Stimulated activated CD8-positive, alpha-beta memory T cell treated with anti-CD3 and anti-CD28 coated beads, Interleukin-7, amount 100 ng/mL, for 1 hour (primary cell): ENCODE measurements at places on chromosomes 16 and 17.

DNA sequence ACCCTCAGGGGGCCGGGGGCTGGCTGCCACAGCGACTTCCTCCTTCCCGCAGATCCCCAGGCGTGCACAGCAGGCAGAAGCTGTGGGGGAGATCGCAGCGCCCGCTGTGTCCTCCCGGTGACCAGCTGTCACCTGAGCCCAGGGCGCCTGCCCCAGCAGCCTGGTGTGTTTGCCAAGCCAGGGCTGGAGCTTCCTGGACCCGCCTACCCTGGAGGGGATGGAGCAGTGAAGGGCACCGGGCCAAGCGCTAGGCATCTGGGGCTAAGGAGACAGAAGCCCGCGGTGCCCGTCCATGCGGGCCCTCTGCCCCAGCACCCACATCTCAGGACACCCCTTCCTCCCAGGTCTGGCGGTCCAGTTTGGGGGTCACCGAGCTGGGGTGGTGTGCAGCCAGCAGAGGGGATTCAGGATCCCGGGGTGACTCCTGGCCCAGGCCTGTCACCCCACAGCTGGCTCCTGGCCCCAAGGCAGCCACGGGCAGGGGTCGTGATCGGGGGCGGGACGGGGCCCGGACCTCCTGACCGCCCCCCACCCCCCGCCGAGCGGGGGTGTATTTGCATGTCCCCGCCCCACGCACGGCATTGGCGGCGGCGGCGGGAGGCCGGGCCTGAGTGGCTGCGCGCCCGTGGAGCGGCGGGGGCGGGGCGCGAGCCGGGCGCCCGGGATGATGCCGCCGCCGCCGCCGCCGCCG is at the start of gene RAB26:
Gene RAB26, plus strand, starts transcription at position 645 of the 691 bp plus-strand sequence. CDS start 159 bp downstream, outside the sequence.
- DNase-seq = no peak

- DNase-seq = no peak
Measured at GRCh38 chr17:68600067-68600930, 868 bp downstream of the FAM20A start.

DNA sequence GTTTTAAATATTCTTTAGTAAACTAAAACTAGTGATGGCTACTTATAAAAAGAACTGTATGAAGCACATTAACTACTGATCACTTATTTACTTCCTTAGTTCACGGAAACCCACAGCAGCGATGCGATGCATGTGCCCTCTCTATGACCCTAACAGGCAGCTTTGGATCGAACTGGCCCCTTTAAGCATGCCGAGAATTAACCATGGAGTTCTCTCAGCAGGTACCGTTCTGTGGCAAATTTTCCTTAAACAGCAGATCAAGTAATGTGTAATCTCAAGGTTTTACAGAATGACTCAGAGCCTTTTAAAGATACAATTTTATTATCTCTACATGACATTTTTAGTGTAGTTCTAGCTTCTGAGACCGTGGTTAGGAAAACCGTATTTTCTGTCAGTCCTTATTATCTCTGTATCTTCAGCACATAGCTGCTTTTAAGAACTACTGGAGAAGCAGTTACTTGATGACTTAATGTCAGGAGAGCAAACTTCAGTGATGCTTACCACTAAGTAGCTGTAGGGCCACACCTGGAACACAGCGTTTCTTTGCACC is 43.0 kb downstream of the GAN start:
- DNase-seq = no peak

DNA sequence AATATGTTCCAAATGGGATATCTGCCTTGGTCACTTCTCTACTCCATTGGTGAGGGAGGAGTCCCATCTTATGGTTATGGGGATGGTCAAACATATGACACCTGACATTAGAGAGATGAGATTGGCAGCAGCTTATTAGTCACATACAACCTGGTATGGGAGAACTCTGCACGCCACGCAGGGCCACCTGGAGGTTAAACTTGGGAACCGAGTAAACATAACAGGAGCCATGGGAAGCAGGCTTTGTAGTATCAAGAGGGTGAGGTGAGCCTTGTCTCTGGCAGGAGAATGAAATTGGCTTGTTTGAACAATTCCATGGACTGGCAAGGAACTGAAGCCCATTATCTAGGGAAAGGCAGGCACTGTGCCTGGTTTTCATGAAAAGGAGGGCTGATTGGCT is 238.7 kb upstream of the ELAC2 start:
- no peak for DNase-seq

DNA sequence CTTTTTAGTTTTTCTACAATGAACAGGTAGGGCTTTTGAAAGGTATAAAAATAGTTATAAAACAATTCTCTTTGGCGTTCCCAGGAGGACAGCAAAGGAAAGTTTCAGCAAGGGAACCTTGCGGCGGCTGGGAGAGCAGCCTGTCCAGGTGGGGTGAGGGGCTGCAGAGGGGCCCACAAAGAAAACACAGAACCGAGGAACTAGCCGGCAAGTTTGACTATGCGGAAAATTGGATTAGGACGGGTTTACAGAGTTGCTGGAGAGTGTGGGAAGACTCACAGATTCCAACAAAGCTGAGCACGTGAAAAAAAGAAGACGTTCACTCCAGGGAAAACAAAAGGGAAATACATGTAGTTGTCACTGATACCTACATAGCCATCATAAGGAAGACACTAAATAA is 40.2 kb upstream of the METTL16 start:
- DNase-seq = no peak

GRCh38 chr17:65515959-65516948 is 45.2 kb downstream of the AXIN2 start:
- DNase-seq = no peak

DNA sequence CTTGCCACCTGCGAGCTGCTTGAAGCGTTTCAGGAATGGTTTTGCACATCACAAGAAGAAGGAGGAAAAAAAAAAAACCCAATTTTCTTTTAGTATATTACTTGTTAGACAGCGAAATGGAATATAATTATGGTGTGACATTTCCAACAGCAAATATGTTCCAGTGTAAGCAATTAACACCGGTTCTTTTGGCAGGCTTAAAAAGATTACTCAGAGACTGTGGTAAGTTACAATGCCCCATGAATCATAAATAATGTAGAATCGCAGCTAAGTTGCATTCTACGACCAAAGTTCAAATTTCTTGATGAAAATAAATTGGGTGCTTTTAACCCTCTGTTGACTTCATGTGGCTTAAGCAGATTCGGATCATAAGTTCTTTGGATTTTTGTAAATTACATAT is 245.2 kb downstream of the XYLT1 start:
- DNase-seq = no peak

- no peak for DNase-seq
Measured at GRCh38 chr17:31274252-31274651, 22.8 kb downstream of the OMG start.

DNA sequence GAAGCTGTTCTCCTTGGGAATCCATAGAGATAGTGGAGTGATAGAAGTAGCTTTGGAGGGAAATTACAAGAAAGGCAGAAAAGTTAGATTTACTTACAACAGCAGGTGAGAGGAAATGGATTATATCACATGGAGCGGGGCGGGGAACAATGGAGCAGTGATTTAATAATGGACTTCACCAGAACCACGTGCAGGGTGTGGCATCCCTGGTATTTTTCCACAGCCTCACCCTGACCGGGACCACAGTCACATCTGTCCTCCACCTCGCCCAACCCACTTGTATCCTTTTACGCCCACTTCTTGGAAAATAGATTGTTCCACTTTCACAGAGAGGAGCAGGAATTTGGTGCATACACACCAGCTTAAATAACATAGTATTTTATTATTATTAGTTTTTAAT is 15.9 kb upstream of the CYB5B start:
- DNase-seq = no peak

DNA sequence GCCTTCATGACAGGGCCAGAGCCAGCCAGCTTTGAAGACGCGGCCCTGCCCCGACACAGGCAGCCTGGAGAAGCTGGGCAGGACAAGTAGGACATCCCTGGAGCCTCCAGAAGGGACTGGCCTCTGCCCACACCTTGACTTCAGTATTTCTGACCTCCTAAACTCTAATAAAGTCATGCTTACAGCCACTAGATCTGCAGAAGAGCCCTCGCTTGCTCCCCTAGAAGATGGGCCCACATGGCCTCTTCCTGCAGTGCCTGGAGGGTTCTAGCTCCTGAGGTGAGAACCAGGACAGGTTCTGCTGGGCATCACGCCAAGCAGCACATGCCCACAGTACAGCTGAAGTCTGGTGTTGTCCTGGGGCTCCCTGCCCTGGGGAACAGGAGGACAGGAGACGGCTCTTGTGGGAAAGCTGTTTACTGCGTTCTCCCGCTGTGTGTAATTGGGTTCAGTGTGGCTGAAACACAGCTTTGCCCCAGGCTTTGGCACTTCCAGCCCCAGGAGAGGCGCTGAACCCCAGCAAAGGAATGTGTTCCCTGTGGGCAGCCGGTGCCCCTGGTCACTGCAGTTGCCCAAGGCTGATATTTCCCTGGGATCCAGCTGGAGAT is 2.6 kb downstream of the APRT start:
- DNase-seq = no peak

GRCh38 chr16:20380782-20381181 is 23.8 kb downstream of the PDILT start:
- DNase-seq = no peak

GRCh38 chr16:5776876-5777275 is 679.3 kb upstream of the EEF2KMT start:
- DNase-seq = no peak

GRCh38 chr17:34565713-34566112 is 13.7 kb upstream of the TMEM132E start:
- no peak for DNase-seq

DNA sequence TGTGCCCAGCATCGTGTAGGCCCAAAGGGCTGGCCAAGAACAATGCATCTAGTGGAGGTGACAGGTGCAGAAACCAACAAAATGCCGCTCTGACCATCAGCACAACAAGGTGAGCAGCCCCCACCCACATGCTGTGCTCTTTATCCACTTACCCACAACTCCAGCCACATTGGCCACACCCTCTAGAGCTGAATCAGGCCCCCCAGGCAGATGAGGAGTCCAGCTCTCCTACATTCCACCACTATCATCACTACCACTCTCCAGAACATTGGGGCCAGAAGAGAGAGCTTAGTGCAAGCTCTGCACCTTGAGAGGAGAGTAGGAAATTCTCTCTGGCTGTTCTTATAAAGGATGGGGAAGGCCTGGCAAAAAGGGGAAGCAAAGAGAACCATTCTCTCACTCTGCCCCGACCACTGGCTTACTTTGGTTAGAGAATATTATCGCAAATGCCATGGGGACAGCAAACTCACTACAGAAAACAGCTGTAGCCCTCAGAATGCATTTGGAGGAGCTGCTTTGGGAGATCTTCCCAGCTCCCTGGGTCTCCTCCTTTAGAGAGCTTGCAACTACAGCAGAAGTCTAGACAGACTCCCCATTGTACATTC is 75.0 kb downstream of the TMEM132E start:
- DNase-seq = no peak

GRCh38 chr17:81498953-81499600 is 13.5 kb downstream of the ACTG1 start:
- no peak for DNase-seq

GRCh38 chr17:36188891-36189306 is 7.7 kb downstream of the CCL3L1 start:
- no peak for DNase-seq

- DNase-seq = no peak
Measured at GRCh38 chr17:82978765-82979349, 100.6 kb upstream of the METRNL start.

GRCh38 chr17:69819316-69820087 is 255.5 kb upstream of the KCNJ16 start:
- DNase-seq = no peak

- no peak for DNase-seq
Measured at GRCh38 chr17:17906418-17907215, 65.6 kb downstream of the TOM1L2 start.

- no peak for DNase-seq
Measured at GRCh38 chr16:14196539-14196938, 125.4 kb downstream of the MRTFB start.

DNA sequence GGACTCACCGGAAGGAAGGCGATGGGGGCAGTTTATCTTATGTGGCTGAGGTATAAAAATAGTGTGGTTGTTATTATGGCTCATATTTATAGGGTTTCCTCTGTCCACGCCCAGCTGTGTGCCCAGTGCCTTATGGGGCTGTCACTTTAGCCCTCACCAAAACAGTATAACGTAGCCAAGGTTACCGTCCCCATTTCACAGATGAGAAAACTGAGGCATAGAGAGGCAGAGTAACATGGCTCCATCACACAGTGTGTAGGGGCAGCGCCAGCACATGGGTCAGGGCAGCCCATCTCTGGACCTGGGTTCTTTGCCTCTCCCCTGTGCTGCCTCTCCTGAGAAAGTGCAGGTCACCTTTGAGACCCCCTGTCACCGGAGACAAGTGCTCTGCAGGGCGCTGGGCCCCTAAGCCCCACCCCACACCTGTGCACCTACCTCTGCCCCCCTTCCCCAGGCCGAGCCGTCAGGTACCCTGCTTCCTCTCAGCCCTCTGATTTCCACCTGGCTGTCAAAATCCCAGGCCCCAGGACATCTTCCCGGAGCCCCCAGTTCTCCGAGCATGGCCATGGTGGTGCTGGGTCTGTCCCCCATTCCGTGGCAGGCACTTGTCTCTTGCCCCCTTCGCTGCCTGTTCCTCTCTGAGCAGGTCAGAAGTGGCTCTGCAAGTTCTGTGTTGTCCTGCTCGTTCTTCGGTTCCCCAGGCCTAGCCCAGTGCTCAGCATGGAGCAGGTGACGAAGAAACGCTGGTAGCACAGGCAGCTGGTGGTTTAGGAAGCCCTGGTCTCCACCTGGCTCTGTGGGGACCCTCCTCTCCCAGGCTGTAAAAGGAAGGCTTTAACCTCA is 7.2 kb downstream of the KIAA0513 start:
- no peak for DNase-seq

- DNase-seq = no peak
Measured at GRCh38 chr16:58828901-58829545, 94.9 kb upstream of the GOT2 start.

- no peak for DNase-seq
Measured at GRCh38 chr17:56599566-56599965, 6.1 kb downstream of the NOG start.

GRCh38 chr16:85316321-85316919 is 204.1 kb upstream of the CIBAR2 start:
- DNase-seq = no peak

DNA sequence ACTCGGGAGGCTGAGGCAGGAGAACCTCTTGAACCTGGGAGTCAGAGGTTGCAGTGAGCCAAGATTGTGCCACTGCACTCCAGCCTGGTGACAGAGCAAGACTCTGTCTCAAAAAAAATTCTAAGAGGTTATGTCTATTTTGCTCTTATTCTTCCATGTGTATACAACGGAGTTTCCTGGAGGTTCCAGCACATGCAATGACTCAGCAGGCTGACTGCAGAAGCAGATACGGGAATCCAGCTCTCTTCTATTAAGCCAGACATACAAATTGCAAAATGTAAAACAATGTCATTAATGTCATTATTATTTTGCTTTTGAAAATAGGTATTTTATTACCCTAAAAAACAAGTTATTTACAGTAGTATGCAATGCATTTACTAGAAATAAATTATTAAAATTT is 18.4 kb downstream of the MIEF2 start:
- no peak for DNase-seq

DNA sequence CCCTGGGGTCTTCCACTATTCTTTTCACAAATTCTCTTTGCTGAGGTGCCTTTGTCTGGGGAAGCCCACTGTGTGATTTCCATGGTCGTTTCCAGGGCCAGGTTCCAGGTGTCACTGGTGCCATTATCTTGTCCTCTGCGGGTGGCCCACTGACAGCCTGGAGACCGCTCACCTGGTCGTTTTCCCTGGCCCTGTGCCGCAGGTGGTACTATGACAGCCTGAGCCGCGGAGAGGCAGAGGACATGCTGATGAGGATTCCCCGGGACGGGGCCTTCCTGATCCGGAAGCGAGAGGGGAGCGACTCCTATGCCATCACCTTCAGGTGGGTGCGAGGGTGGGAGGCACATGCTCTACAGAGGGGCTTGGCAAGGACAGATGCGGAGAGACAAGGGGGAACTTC is 98.9 kb downstream of the SDR42E1 start:
- DNase-seq = no peak
